Vagina (tissue), 2 donors: ENCODE measurements at places on chromosomes 16 and 17. TPM values are rescaled to one million over a fixed set of nuclear protein-coding genes. Genes with fewer than 3 reads are reported as not detected.

- DNase-seq: no peak
Observed at GRCh38 chr16:18933501-18933900, 7.3 kb upstream of the SMG1 start.

GRCh38 chr17:8740486-8740885, 4.2 kb downstream of the CCDC42 start:
- no peak for DNase-seq

PPL gene
- 391 TPM for total RNA-seq

DNA sequence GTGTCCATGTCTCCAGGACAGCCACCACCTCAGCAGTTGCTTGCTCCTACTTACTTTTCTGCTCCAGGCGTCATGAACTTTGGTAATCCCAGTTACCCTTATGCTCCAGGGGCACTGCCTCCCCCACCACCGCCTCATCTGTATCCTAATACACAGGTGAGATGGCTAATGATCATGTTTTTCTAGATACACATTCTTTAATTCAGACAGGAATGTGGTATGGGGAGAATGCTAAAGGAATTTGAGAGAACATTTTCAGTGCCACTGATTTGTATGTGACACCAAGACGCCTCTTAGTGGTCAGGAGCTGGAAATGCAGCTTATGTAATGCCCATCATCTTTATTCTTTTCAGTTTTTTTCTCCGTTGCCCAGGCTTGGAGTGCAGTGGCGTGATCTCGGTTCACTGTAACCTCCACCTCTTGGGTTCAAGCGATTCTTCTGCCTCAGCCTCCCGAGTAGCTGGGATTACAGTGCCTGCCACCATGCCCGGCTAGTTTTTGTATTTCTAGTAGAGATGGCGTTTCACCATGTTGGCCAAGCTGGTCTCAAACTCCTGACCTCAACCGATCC, 8.9 kb upstream of the RAPGEFL1 start:
- no peak for DNase-seq

DNA sequence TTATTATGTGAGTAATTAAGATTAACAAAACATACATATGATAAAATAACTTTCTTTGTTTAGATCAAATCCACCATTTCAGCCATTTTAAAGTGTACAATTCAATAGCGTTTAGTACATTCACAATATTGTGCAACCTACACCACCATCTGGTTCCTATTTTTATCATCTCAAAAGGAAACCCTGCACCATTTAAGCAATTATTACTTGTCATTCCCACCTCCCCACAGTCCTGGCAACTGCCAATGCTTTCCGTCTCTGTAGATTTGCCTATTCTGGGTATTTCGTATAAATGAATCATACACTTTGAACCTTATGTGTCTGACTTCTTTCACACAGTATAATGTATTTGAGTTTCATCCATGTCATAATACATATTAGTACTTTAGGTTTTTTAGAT, 162.5 kb upstream of the CNTNAP4 start:
- no peak for DNase-seq

- no peak for DNase-seq
Observed at GRCh38 chr16:72568502-72568901, 396.5 kb upstream of the PMFBP1 start.

GRCh38 chr17:4004517-4005295, 40.5 kb upstream of the ATP2A3 start:
- no peak for DNase-seq

GRCh38 chr17:31008374-31009041, 37.7 kb downstream of the RNF135 start:
- no peak for DNase-seq

DNA sequence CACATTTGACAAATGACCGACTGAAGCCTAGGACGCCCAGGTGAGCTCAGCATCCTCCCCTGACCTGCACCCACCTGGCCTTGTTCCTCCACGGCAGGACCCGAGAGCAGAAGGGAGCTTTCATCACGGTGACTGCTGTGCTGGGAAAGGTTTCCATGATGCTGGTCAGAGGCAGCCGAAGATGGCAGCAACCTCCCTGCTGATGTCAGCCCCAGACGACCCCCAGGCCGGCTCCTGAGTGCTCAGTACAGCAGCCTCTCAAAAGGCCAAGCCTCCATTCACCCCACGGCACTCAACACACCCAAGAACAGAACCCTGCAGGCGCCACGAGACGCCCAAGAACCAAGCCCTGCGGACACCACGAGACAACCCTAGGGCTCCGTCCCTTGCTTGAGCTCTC, 119.8 kb downstream of the ANKRD11 start:
- DNase-seq: no peak

- no peak for DNase-seq
Observed at GRCh38 chr17:20094777-20095176, 85.6 kb downstream of the SPECC1 start.

GRCh38 chr16:5709889-5710288, 612.3 kb upstream of the EEF2KMT start:
- DNase-seq: no peak

DNA sequence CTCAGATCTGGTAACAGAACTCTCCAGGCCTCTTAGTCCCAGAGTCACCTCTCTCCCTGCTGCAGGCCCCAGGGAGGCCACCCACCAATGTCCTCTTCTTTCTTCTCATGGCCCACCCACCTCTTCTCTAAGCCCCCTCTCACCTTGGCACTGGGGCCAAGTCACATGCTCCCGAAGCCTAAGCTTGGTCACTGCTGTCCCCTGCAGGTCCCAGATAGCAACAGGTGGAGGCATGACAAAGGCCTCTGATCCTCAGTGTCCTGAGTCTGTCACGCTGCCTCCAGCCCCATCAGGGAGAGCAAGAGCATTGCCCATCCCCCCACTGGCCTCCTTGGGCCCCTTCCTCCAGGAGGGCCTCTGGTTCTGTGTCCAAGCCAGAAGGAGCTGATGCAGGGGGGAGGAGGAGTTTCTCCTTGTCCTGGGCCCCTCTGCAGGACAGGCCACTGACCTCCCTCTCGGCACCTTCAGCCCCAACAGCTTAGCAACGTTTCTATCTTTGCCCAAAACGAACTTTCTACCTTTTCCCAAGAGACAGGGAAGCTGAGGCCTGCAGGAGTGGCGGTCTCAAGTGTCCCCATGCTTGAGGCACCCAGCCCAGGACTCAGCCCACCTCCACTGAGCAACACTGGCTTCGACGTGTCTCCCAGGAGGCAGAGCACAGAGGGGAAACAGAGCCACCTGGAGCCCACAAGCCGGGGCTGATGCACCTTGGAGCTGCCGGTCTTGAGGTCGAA, 8.6 kb downstream of the P2RX1 start:
- no peak for DNase-seq

- no peak for DNase-seq
Observed at GRCh38 chr17:76405967-76406647, 21.7 kb downstream of the SPHK1 start.

DNA sequence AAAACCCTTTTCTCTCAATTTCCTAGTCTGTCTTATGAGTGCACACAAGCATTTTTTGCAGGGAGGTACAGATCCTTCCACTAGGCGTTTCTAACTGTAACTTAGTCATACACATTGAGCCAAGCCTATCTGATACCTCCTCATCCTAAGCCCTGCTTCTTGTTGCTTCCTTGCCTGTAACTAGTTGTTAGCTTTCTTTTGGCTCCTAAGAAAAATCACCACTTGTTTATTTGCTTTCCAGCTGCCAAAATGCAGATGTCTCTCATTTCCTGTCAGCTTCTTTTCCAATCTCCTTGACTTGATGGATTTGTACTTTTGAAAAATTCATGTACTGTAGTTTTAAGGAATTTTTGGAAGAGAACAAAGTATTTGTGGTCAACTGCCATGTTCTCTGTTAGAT, 73.7 kb downstream of the TNRC6C start:
- DNase-seq: no peak

RAB34 gene
- 195 TPM for total RNA-seq

GRCh38 chr17:50314456-50315011, 31.4 kb upstream of the XYLT2 start:
- no peak for DNase-seq

DNA sequence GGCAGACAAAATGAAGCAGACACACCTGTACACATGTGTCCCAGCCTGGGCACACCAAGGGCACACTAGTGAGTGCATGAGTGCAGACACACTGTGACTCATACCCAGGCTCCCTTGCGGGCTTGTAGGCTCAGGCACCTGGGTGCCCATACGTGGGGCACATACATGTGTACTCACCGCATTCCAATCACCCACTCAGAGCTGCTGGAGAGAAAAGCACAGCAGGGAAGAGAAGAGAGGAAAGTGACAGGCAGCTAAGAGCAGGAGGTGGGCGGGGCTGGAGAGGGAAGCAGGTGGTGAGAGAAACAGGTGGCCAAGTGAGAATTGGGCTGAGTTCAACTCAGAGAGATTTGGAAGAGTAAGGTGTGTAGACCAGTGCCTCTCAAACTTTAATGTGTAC, 54.0 kb downstream of the TMEM132E start:
- no peak for DNase-seq

GRCh38 chr17:35666070-35666469, 65.4 kb upstream of the RASL10B start:
- no peak for DNase-seq

- no peak for DNase-seq
Observed at GRCh38 chr17:32870969-32871368, 6.0 kb downstream of the MYO1D start.

CES5A gene
- total RNA-seq: not detected

CARD14 gene
- 30.0 TPM for total RNA-seq

MAP1LC3B gene
- 44.9 TPM for total RNA-seq

PTX4 gene
- total RNA-seq: not detected

ATP6V0C gene
- total RNA-seq: 133 TPM

TP53TG3F gene
- not detected for total RNA-seq

DNA sequence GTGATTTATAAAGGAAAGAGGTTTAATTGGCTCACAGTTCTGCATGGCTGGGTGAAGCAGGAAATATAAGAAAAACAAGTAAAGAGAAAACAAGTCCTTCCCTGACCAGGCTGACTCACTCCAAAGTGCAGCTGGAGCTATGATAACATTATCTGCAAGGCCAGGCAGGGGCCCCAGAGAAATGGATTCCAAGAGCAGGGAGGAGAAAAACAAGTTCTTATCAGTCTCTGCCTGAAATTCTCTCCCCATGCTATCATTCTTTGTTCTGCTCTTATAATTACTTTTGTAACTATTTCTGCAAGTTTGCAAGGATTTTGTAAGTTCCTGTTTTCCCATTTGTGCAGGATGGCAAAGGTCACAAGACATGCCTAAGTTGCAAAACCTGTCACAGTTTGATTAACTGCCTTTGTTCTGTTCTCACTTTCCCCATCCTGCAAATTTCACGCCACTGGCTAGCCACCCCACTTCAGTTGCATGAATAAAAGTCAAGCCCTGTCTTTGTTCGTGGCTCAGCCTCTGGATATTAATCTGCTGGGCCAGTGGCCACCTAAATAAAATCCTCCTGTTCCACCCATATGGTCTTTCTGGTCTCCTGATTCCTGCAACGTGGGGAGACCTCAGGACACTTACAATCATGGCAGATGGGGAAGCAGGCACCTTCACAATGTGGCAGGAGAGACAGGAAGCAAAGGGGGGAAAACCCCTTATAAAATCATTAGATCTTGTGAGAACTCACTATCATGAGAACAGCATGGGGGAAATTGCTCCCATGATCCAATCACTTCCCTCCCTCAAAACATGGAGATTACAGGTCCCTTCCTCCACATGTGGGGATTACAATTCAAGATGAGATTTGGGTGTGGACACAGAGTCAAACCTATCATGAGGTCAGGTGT, 13.1 kb downstream of the ABCA9 start:
- no peak for DNase-seq

- no peak for DNase-seq
Observed at GRCh38 chr16:63703612-63704011, 1418.3 kb downstream of the CDH11 start.

ACE gene
- total RNA-seq: 9.6 TPM

PYY gene
- total RNA-seq: not detected

NPIPB13 gene
- 0.25 TPM for total RNA-seq

CCL4L2 gene
- 5.2 TPM for total RNA-seq

CA4 gene
- not detected for total RNA-seq

EFNB3 gene
- 2.7 TPM for total RNA-seq
